DMS53 (cell line): ENCODE measurements at places on chromosomes 12 and 14.
A peak's percentile ranks its signal among the peaks of the same experiment; 100 is the strongest.

DNA sequence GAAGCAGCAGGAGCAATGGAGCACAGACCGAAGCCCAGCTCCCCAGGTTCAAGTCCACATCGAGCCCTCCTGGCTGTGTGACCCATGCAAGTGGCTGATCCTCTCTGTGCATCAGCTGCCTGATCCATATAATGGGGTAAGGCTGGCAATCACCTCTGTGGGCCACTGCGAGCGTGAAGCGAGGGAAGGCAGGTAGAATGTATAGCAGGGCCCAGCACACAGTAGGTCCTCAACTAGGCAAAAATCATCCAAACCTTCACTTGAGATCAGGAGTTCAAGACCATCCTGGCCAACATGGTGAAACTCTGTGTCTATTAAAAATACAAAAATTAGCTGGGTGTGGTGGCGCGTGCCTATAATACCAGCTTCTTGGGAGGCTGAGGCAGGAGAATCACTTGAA lies 102.6 kb downstream of the SCARB1 start:
- DNase-seq, result no peak

DNA sequence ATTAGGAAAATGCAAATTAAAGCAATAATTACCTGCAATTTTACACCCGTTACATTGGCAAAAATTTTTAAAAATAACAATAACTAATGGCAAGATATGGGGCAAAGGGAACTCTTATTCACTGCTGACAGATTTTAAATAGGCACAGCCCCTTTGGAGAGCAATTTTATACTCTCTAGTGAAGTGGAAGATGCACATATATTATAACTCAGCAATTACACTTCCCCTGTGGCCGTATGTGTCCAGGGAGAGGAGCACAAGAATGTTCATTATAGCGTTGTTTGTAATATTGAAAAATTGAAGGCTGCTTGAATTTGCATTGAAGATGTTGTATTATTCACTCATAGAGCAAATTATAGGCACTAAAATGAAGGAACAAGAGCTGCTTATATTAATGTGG lies 488.3 kb upstream of the ATXN7L3B start:
- DNase-seq, result no peak

DNA sequence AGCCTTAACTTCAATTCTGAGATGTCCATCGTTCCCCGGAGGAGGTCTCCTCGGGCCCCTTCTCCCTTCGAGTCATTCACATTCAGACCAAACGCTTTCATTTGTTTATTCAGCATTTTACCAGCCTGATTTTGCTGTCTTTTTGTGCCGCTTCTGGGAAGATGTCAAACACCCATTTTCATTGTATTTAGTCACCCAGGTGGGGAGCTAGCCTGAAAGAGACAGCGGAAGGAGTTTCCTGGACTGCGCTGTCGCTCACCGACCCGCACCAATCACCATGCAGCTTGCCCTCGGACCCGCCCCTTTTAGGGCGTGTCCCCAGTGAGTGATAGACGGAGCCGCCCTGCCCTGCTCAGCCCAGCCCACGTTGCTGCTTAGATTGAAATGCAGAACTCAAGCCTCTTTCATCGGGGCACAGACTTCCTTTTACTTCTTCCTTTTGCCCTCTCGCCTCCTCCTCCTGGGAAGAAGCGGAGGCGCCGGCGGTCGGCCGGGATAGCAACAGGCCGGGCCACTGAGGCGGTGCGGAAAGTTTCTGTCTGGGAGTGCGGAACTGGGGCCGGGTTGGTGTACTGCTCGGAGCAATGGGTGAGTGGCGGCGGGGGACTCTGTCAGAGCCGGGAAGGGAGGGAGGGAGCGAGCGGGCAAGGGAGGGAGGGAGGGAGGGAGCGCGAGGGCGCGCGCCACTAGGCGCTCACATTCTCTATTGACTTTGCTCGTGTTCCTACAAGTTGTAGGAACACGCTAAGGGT lies at the start of gene PAX9:
TSS of gene PAX9 (plus strand) at position 355 of the 752 bp plus-strand sequence. CDS start at position 585, 230 bp downstream.
- DNase-seq, result peak; percentile 97

GRCh38 chr14:36226164-36226563 lies 49.6 kb upstream of the PTCSC3 start:
- DNase-seq, result no peak

DNA sequence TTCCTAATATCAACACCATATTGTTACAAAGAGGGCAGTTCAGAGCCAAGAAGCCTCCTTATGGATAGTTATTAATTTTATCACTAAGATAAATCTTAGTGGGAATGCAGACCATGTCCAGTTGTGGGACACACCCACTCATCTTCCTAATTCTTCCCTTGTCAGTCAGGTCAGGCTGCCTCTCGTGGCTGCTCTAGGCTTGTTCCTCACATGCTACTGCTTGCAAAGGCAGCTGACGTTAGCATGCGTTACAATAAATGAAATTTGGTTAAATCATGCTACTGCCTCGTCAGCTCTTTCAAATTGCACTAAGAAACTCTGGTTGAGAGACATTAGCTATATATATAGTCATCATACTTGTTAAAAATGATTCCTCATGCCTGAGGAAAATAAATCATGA lies 108.4 kb downstream of the CAND1 start:
- DNase-seq, result no peak

GRCh38 chr12:100371146-100371545 lies 14.3 kb downstream of the SLC17A8 start:
- no peak for DNase-seq

GRCh38 chr14:65206078-65206447 lies 103.7 kb upstream of the MAX start:
- no peak for DNase-seq

DNA sequence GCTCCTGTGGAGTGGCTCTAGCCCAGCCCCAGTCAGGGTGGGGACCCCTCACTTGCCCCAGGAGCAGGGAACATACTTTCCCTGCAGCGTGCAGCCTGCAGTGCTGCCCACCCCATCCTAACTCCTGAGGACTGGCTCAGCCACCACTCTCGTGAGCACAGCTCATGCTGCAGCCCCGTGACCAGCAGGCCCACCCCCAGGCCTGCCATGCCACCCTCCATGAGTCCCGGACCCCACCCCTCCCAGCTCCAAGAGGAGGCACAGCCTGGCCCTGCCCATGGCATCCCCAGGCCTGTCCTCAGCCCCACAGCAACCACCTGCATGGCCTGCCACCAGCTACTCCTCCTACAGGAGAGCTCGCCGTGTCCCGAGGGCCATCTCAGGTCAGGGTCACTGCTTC lies 3.9 kb upstream of the JAG2 start:
- DNase-seq, result peak; percentile 49

- DNase-seq, result no peak
Observed at GRCh38 chr12:11106288-11106687, 14.2 kb upstream of the TAS2R43 start.

GRCh38 chr14:64727551-64728071 lies 23.4 kb downstream of the PLEKHG3 start:
- DNase-seq, result no peak

DNA sequence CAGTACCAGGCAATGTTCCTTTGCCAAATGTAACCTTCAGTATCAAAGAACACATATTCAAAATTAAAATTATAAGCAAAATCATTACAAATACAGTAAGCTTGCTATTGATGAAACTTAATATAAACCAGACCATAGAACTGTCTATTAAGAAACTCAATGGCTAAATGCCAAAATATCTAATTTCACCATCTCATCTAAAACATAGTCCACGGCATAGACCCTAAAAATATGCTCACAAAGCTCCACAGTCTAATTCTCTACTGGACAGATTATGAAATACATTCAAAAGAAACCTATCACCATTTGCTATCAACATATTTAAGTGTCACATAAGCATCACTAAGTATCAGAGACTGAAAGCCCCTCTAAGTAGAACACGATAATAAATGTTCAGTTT lies 25.2 kb downstream of the DUSP16 start:
- DNase-seq, result no peak

DNA sequence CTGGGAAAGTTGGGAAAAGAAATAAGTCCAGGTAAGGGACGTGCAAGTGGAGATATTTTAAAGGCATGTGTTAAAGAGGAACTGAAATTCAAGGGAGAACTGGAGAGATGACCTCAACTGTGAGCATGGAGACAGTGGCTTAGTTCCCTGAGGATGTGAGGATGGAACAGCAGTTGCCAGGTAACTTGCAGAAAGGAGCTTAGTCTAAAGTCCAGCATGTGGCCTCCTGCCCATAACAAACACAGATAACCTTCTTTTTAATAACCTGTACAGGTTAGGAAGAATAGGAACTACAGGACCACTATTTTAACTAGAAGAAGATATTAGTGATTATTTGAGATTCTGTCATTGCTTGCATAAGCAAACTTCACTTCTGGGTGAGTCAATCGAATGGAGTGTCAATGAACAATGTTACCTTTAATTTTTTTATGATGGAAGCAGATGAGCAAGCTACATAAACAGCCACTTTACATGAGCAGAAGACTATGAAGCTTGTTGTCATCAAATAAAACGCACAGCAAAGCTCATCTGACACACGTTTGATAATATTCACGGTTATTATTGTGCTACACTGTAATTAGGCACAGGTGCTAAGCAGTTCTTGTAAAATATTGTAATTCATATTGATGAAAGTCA lies 291.7 kb upstream of the DDHD1 start:
- no peak for DNase-seq

DNA sequence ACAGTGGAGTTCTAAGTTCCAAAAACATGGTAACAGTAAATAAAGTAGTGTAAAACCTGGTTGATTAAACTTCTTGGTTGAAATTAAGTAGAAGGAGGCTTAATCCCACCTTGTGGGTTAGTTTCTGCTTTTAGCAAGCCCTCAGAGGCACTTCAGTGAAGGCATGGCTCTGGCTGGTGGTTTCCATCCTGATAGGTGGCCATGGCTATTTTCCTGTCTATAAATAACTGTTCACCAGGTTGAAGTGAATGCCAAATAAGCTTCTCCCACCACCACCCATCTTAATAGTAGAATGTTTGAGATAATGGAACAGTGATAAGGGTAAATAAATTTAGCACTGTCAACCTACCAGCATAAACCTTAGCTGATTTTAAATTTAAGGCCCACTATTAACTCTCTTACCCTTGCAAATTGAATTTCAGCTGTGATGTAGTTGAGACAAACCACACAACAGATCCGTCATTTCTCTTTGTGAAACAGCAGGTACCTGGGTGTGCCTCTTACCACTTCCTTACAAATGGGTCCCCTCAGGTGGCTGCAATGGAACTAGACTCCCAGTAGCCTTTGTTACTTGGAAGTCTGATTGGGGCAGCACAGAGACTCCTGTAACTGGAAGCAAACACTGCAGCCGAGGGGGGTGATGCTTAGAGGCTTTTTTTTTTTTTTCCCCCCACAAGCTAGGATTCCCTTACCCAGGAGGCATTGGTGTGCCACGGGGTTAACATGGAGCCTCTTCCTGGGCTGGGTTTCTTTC lies 41.4 kb downstream of the DAAM1 start:
- DNase-seq, result no peak

- no peak for DNase-seq
Observed at GRCh38 chr12:108055141-108055540, 73.9 kb upstream of the WSCD2 start.

- DNase-seq, result no peak
Observed at GRCh38 chr12:107906707-107907106, 132.2 kb downstream of the ASCL4 start.

DNA sequence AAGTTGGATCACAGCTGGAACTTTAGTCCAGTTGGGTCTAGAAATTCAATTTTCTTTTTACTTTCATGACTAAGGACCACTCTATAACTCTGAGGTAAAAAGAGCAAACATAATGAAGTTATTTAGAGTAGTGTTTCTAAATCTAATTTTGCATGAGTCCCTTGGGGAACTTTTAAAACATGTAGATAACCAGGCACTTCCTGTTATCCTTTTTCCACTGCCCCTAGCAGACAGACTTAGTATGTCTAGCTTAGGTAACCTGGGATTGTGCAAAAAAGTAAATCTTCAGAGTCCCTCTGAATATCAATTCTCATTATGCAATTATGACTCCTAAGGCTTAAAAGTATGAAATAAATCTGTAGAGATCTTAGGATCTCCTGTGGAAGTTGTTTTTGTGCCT lies 371.2 kb downstream of the DIO2 start:
- no peak for DNase-seq

- DNase-seq, result peak; percentile 69
Observed at GRCh38 chr14:67526676-67527459, 6.2 kb upstream of the PLEKHH1 start.

GRCh38 chr14:37247791-37248461 lies 50.2 kb downstream of the MIPOL1 start:
- DNase-seq, result peak; percentile 48

GRCh38 chr12:111998015-111998414 lies 14.9 kb downstream of the TMEM116 start:
- DNase-seq, result no peak

GRCh38 chr12:7877420-7877819 lies 4.7 kb upstream of the SLC2A14 start:
- no peak for DNase-seq

- no peak for DNase-seq
Observed at GRCh38 chr14:106209755-106210154, 683.4 kb downstream of the TMEM121 start.

DNA sequence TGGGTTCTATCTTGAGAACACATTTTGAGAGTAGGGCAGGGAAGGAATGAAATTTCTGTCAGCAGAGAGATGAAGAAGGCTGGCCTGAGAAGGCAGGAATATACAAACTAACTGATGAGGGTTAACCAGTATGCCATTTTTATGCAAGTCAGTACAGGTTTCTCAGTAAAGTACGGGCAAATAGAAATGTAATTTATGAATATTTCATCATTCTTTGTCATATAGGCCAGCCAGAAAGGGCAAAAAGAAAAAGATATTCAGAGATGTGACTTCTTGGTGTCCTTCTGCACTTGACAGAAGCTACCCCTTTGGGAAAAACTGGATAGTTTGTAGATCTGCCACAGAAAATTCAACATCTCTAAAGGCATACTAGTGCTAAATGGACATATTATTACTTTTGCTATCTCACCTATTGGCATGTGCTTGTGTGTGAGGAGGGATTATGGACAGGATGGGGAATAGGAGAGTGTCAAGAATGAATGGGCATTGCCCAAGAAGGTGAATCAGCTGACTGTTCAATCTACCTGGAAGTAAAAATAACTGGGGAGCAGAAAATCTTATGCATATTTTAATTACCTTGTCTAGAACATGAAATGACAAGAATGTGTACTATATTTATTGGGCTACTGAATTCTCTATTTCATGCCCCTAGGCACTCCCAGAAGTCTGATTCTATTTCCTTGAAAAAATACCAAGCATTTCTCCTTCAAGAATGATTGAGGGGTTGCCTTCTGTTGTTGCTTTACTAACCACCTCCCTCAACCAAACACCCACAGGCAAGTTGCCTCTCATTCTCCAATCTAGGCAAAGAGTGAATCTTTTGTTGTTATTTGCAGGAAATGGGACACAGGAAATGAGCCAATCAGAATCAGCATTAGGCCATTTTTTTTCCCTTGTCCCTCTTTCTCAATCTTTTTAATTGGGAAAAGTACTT lies 175.1 kb upstream of the SLC38A2 start:
- DNase-seq, result no peak

DNA sequence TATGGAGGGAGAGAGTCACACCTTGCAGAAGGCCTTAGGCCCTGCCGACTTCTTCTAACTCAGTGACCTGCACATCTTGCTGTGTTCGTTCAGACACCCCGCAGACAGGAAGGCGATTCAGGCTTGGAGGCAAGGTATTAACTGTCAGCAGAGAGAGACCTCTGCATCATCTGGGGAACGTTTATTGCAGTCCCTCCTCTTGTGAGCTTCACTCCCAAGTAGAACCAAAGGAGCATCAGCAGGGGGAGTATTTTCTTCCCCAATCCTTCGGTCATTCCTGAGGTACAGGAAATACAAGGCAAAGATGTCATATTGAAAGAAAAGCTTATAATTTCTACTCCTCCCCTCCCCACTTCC lies 217.9 kb downstream of the CRADD start:
- no peak for DNase-seq
